ENCODE measurements at places on chromosomes 16 and 17. TPM values are rescaled to one million over a fixed set of nuclear protein-coding genes. Genes with fewer than 3 reads are reported as not detected.

- DNase-seq = no peak
Observed at GRCh38 chr16:66523861-66524354, 26.0 kb downstream of the TK2 start.

DNA sequence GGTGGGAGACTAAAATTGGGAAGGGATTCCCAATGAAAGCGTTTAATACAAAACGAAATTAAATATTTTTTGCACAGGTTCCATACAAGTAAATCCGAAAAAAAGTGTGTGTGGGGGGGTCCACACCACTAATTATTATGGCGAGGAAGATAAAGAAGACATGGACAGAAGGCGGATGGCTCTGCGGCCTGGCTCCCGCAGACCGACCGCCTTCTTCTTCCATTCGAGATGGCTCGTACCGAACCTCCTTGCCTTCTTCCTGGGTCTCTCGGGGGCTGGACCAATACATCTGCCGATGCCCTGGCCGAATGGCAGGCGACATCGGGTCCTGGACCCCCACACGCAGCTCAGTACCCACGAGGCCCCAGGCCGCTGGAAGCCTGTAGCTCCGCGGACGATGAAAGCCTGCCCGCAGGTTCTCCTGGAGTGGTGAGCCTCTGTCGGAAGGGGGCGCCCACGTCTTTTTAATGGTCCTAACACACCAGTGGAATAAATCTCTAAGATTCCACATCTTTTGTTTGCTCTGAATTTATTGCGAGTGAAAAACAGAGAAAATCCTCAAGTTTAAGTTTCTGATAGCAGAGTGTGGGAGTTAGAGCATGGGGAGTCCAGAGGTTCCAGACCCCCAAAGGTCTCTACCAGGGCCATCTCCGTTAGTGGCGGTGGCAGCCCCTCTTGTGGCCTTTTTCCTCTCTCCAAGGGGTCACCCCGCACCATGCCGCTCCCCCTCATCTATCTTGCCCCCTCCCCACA lies 1.4 kb downstream of the PRAC2 start:
- DNase-seq = peak; percentile 77

DNA sequence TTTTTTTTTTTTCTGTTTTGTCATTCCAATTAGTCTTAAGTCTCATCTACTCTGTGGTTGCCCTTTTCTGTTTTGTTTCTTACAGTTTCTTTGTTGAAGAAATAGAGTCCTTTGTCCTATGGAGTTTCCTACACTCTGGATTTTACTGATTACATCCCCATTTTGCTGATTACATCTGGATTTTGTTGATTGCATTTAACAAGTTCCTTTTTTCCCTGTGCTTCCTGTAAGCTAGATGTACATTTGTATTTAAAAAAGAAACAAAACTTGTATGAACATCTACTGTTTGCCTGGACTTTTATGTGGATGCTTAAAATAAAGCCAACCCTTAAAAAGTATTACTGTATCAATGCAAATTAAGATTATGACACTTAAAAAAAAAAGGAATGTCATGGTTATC lies 147.6 kb downstream of the CHD9 start:
- DNase-seq = no peak

DNA sequence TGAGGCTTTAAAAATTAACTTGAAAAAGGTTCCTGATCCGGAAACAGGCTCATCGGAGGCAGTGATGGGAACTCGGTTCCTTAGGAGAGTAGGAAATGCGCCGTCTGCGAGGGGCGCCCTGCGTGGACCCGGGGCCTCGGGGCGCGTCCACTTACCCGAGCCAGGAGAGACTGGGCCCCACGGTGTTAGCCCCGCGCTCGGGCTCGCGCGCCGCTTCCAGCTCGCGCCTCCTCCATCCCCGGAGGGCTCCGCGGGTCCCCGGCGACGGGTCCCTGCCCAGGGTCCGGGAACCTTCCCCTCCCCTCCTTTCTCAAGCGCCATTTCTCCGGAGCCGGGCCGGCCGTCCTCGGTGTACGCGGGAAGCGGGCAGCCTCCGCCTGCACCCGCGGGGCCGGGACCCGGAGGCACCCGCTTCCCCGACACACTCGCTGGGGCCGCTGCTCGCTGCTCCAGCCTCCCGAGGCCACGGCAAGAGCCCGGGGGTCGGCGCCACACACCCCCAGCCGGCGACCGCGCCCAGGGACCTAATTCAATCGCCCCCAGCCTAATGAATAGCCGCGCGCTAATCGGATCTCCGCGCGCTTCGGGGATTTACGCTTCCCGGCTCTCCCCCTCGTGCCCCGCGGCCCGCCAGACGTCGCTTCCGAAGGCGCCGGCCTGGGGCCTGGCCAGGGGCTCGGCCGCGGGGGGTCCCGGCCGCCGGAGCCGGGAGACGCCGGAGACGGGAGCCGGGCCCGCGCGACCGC lies 2.2 kb upstream of the BAHCC1 start:
- DNase-seq = no peak

GRCh38 chr16:56617212-56618085 lies 8.1 kb upstream of the MT1E start:
- DNase-seq = peak; percentile 26

- no peak for DNase-seq
Observed at GRCh38 chr16:46817961-46818360, 13.0 kb downstream of the C16orf87 start.

GRCh38 chr17:44005527-44006271 lies 1.3 kb downstream of the NAGS start:
- no peak for DNase-seq

The CHRNB1 gene
- total RNA-seq = 19.1 TPM

GRCh38 chr17:15036238-15036637 lies 228.9 kb downstream of the PMP22 start:
- no peak for DNase-seq

GRCh38 chr16:56783344-56783743 lies 53.4 kb downstream of the NUP93 start:
- no peak for DNase-seq

The C16orf46 gene
- 2.9 TPM for total RNA-seq

GRCh38 chr17:2181897-2182448 lies 121.6 kb downstream of the SMG6 start:
- DNase-seq = no peak

DNA sequence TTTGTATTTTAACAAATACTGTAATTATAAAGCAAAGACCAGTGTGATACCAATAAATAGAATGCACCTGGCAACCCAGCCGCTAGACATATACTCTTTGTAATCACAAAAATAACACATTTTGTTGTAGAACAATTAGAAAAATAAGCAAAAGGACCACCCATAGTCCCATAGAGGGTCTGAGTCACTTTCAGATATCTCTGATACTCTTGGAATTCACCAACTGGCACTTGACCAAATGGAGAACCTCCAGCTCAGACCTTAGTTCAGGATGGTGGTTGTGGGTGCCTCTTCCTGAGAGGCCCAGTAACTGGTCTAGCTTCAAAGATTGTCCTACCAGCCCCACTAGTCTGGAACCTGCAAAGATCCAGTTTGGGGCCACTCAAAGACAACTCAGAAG lies 789 bp upstream of the TERF2 start:
- no peak for DNase-seq

The TMIGD1 gene
- not detected for total RNA-seq

DNA sequence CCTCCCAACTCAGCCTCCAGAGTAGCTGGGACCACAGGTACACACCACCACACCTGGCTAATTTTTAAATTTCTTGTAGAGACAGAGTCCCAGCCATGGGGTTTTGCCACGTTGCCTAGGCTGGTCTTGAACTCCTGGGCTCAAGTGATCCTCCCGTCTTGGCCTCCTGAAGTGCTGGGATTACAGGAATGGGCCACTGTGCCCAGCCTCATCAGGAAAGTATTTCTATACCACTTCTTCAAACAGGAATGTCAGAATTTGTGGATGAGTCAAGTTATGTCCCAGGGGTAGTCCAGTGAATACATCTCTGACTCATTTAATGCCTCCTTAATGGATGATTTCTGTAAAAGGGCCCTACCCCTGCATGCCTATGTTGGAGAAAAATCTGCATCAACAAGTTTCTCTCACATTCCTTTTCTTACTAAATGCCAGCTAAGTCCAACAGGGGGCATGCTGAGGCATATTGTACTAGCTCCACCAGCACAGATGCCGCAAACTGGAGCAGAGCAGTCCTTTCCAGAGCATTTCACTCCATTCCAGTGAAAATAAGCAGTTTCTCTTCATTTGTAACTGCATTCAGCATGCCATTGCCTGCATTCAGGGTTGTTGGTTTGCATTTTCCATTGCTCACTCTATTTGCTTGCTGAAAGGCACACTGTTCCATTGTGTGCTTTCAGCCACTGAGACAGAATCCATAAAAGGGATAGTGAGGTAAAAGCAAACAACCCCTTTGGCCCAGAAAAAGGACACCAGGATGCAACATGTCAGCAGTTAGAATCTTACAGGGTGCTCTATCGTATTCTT lies 5.3 kb upstream of the CAVIN1 start:
- DNase-seq = no peak

DNA sequence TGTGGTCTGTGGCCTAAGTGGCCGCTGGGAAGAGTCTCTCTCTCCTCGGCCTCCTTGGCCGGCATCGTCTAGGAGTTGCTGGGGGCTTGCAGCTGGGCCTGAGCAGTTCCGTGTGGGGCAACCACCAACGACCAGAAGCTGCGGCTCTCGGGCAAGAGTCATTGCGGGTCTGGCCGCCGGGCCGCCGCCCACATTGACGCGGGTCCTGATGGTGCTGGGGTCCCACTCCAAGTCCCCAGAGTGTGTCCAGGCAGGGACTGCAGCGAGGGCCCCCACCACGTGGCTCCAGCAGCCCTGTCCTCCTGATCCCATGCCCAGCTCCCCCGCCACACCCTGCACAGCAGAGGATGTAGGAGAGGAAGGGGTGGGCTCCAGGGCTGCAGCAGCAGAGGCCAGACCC lies 30.9 kb downstream of the UNKL start:
- DNase-seq = no peak

The CES4A gene
- 4.6 TPM for total RNA-seq

The LHX1 gene
- 1.8 TPM for total RNA-seq

DNA sequence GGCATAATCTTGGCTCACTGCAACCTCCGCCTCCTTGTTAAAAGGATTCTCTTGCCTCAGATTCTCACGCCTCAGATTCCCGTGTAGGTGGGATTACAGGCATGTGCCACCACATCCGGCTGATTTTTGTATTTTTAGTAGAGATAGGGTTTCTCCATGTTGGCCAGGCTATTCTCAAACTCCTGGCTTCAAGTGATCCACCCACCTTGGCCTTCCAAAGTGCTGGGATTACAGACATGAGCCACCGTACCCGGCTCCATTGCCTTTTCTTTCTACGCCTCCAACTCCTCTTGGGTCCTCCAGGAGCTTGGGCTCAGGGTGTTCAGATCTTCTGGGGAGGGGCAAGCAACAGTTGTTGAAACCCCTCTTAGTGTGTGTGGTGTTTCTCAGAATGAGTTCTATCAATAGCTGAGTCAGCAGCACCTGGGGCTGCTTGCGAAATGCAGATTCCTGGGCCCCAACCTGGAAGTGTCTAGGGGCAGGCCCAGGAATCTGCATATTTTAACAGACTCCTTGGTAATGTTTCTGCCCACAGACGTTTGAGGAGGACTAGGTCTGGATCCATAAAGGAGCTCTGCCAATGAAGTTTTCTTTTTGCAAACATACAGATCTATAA lies 31.4 kb downstream of the SEC14L5 start:
- no peak for DNase-seq

The CMIP gene
- 62.7 TPM for total RNA-seq

The KRT33B gene
- total RNA-seq = not detected

The ULK2 gene
- 29.0 TPM for total RNA-seq

The NME1 gene
- 106 TPM for total RNA-seq

- no peak for DNase-seq
Observed at GRCh38 chr16:56919099-56919800, 12.7 kb upstream of the HERPUD1 start.

The PDILT gene
- total RNA-seq = not detected

DNA sequence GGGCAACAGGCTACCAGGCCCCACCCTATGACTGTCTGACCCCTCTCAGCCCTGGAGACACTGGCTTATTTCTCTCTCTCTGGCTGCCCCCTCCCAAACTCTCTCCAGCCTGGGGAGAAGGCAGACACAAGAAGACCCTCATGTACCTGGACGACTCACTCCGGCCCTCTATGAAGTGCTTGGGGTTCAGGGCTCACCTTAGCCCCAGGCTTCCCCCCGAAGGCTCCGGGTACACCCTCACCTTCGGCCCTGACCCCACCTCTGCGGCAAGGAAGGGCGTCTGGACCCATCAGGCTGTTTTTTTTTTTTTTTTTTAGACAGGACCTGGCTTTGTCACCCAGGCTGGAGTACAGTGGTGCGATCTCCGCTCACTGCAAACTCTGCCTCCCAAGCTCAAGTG lies 906 bp upstream of the CARMIL2 start:
- no peak for DNase-seq

The DHRS7C gene
- total RNA-seq = not detected

DNA sequence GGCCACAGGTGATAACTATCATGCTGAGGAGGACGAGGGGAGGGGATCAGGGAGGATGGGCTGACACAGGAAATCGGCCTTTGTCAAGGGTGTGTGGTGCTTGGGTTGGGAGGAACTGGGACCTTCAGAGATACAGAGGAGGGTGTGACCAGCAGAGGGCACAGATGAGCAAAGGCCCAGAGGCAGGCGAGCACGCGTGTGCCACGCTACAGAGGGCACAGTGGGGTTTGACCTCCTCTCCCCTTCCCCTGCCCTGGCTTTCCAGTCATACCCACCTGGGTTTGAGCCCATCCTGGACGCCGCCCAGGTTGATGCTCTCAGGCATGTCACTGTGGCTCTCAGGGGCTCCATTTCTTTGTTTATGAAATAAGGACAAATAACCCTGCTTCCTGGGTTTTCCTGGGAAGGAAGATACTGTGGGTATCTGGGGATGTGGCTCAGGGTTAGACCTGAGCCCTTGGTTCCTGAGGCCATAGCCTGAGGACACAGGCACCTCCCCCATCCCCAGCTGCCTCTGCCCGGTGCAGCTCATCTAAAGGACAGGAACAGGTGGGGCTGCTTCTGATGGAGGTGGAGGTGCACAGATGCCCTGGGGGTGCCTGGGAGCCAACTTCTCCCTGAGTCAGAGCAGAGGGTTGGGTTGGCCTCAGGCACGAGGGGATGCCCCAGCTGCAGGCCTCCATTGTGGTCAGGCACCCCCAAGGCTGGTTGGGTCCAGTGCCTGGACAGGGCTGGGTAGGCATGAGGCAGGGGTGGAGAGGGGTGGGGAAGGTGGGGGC lies 51.8 kb downstream of the BEAN1 start:
- no peak for DNase-seq

- DNase-seq = no peak
Observed at GRCh38 chr16:65406116-65406515, 284.3 kb upstream of the CDH11 start.

GRCh38 chr17:8069587-8069860 lies 18.0 kb downstream of the ALOX12B start:
- no peak for DNase-seq

GRCh38 chr17:56596691-56597494 lies 3.4 kb downstream of the NOG start:
- no peak for DNase-seq

- DNase-seq = no peak
Observed at GRCh38 chr17:39635614-39636176, 1.2 kb upstream of the STARD3 start.

The KRT9 gene
- total RNA-seq = not detected

DNA sequence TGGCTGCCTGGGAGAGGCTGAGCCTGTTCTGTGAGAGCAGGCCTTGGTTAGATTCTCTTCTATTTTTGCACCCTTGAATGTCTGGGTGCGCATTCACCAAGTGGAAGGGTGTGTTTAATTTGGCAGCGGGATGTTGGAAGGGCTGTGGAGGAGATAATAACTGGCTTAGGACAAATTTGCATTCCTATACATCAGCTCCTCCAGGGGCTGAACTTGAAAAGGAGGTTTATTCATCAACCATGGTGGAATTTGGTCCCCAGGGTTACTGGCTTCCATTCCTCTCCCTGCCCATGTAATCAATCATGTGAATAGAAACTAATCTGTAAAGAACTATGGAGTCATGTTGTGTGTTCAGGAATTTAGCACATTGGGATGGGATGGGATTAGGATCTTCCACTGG lies 100.2 kb upstream of the FOXF1 start:
- no peak for DNase-seq

- DNase-seq = no peak
Observed at GRCh38 chr17:68439656-68440290, 17.5 kb downstream of the WIPI1 start.
